ENCODE measurements at places on chromosomes 4 and X.

GRCh38 chrX:97039363-97040029 lies 155.8 kb downstream of the RPA4 start:
- peak; percentile 32 for DNase-seq

GRCh38 chrX:154748712-154749339 lies 2.1 kb downstream of the GAB3 start:
- no peak for DNase-seq

DNA sequence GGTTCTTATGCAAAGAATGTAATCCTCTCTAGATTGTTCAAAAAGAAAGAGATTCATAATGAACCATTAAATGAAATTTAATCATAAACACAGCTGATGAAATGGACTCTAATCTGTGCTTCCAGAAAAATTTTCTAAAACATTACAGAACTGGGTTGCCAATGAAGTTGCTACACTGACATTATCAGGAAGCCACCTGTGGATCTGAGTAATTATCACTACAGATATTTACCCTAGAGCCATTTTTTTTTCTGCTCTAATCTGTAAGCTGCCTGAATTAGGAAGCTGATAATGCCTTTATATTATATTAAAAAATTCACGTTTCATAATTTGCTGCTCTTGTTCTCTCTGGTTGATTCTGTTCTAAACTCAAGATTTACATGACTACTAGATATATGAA lies 380.1 kb downstream of the GRIA2 start:
- no peak for DNase-seq

DNA sequence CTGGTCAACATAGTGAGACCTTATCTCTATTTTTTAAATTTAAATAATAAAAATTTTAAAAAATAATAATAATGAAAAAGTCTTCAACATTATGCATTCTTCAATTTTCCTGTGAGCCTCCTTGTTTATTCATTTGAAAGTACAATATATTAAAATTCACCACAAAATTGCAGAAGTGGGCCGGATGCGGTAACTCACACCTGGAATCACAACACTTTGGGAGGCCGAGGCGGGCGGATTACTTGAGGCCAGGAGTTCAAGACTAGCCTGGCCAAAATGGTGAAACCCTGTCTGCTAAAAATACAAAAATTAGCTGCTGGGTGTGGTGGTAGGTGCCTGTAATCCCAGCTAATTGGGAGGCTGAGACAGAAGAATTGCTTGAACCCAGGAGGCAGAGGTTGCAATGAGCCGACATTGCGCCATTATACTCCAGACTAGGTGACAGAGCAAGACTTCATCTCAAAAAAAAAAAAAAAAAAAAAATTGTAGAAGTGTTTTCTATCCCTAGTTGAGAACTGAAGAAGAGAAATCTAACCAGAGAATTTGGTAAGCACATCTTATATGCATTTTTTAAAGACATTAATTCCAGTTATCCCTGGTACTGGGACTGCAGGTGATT lies 56.9 kb downstream of the RBM47 start:
- no peak for DNase-seq

- no peak for DNase-seq
Observed at GRCh38 chrX:46168254-46168653, 377.0 kb downstream of the ZNF674 start.

DNA sequence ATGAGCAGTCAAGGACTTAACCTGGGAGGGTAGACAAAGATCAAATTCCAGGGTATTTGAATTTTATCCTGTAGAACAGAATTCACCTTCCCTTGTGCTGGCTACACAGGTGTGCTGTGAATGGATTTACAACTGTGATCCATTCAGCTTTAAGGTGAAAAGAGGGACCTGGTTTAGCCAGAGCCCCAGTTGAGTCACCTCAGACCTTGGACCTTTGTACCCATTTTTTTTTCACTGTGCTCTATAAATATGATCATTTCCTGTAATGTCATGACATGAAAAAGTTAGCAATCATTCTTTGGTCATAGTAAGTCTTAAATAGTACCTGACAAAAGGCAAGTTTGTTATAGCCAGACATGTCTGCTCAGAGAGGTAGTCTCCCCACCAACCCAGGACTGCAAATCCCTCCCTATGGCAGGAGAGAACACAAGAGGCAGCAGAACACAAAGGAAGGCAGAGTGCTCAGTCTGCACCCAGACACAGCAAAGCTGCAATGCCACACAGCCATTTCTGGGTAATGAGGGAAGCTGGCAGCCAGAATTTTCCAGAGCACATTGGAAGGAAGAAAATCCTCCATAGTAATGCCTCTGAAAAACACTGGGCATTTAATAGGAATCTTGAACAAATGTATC lies 77.9 kb downstream of the CXXC4 start:
- DNase-seq, result no peak

GRCh38 chr4:28518561-28519165 lies 1658.0 kb downstream of the STIM2 start:
- DNase-seq, result no peak

GRCh38 chr4:17112292-17112659 lies 213.8 kb upstream of the LDB2 start:
- no peak for DNase-seq

- peak; percentile 72 for DNase-seq
Observed at GRCh38 chrX:40153345-40154249, 55.8 kb upstream of the BCOR start.

All from Right ventricle myocardium superior (tissue), 1 donor.